ENCODE measurements at places on chromosomes 6 and 20.

GRCh38 chr20:51720854-51721253 is 47.3 kb downstream of the ATP9A start:
- DNase-seq: no peak

GRCh38 chr6:146850238-146850896 is 251.6 kb downstream of the ADGB start:
- DNase-seq: no peak

DNA sequence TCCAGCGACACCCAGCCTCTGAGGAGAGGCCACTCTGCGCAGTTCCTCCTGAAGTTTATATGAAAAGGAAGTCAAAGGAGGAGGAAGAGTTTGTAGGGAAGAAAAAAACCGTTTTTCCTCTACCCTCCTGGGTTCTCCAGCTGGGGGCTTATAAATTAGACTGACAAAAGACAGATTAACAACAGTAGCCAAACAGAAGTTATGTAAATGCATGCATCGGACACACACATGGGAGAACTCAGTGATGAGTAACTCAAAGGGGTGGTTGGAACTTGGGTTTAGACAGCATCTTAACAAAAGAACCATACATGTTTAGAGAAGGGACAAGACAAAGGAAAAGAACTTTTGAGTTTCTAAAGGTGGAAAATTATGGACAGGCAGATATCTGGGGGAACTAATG is 71.2 kb downstream of the CD24 start:
- no peak for DNase-seq

DNA sequence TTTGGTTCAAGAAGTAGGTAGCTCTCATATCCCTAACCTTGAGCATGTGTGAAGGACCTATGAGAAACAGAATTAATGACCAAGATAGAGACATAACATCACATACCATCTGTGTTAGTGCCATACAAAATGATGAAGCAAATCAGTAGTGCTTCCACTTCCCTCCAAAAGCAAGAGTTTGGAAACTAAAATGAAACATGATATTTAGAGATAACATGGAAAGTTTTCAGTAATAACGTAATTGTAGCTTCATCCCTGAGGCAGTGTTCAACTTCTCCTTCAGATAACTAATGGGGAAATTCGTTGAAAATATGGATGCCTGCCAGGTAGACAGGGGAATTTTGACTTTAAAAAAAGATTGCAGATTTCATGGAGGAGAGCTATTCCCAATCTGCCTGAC is 248.4 kb upstream of the IRAK1BP1 start:
- no peak for DNase-seq

DNA sequence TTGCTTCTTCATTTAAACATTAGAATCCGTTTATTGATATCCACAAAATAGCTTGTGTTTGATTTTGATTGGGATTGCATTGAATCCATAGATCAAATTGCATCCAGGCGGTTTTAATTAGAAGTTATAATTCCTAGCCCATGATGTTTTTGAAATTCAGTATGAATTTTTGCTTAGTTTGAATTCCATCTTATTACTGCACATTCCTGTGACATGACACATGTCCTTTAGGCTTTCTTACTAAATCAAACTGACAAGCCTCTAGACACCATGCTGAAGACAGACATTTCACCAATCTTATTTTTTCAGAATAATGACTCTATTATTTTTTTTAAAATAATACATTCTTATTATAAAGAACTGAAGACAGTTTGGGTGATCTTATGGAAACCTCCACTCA is 21.4 kb upstream of the PI16 start:
- no peak for DNase-seq

GRCh38 chr6:146209942-146210341 is 181.1 kb downstream of the GRM1 start:
- no peak for DNase-seq

DNA sequence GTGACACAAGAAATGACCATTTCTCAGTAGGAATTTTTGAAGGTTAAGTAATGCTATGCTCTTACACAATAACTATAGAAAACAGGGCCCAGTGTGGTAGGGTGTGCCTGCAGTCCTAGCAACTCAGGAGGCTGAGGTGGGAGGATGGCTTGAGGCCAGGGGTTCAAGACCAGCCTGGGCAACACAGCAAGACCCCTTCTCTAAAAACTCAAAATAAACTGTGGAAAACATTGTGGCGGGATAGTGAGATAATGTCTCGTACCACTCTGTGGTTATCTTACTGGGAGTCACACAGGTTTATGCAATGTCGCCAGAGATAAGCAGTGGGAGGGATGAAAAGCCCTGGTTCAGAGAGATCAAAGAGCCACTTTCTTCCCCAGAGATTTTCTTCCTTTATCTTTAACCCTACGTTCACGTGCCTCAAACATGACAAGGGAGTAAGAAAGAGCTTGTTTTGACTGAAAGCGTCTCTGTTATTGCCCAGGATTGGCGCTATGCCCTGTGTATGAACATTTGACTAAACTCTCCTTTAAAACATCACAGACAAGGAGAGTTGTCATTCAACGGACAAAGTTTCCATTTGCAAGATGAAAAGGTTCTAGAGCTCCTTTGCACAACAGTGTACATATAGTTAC is 13.9 kb downstream of the GCM1 start:
- DNase-seq: no peak

GRCh38 chr6:35073766-35074471 is 67.2 kb downstream of the TCP11 start:
- no peak for DNase-seq

GRCh38 chr20:50744143-50744792 is 12.9 kb downstream of the PARD6B start:
- peak; percentile 88 for DNase-seq

- DNase-seq: peak; percentile 62
Measured at GRCh38 chr6:117531346-117531745, 48.9 kb downstream of the DCBLD1 start.

GRCh38 chr20:43744151-43744611 is 17.4 kb upstream of the GTSF1L start:
- DNase-seq: no peak

DNA sequence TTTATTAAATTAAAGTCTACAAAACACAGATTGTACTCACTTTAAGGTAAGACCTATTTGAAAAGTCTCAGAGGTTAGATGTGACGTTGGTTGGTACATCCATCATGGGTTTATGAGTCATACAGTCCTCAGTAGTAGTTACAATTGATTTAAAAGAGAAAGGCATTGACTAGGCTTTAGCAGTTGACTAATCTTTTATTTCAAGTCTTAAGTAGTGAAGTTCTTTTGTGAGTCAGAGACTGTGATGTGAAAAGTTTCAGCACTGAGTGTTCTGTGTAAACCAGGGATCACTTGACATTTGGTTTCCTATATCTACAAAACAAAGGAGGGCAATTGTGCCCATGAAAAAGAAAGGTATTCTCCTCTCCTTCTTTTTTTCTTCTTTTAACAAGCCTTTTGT is 221.3 kb downstream of the GRIK2 start:
- DNase-seq: peak; percentile 32

DNA sequence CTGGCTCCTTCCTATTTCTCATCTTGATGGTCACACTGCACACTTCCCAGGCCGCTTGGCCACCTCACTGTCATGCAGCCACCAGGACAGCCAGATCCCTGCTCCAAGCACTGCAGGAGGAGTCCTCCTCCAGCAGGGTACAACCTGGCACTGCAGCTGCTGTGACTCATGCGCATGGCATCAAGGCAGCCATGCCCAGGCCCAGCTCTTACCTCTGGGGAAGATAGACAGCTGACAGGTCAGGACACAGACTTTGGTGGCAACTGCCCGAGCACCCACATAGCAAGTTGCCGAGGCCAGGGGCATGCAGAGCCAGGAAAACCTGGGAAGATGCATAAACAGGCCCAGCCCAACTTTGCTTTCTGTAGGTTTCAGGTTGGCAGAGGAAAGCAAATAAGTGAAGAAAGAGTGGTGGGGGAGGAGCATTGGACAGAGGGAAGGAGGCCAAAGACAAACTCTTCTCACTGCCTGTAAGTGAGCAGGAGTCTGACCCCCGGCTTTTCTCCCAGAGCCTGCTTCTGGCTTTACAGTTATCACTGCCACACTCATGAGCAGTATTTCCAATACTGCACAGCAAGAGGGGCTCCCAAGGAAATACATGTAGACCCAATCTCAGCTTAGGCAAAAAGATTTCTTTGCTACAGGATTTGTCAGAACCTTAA is 38.8 kb downstream of the SLC22A3 start:
- peak; percentile 45 for DNase-seq

- no peak for DNase-seq
Measured at GRCh38 chr6:158095031-158095430, 73.0 kb downstream of the SERAC1 start.

All from myocyte (in vitro differentiated cells).